NCI-H1105 (cell line): ENCODE measurements at places on chromosomes 16 and 17.

GRCh38 chr17:1179112-1179817 lies 516 bp downstream of the ABR start:
- DNase-seq = peak; percentile 8

- no peak for DNase-seq
These were observed 120.8 kb downstream of the MSI2 start for GRCh38 chr17:57377094-57377493.

GRCh38 chr17:82863941-82864712 lies 24.3 kb upstream of the ZNF750 start:
- DNase-seq = no peak

DNA sequence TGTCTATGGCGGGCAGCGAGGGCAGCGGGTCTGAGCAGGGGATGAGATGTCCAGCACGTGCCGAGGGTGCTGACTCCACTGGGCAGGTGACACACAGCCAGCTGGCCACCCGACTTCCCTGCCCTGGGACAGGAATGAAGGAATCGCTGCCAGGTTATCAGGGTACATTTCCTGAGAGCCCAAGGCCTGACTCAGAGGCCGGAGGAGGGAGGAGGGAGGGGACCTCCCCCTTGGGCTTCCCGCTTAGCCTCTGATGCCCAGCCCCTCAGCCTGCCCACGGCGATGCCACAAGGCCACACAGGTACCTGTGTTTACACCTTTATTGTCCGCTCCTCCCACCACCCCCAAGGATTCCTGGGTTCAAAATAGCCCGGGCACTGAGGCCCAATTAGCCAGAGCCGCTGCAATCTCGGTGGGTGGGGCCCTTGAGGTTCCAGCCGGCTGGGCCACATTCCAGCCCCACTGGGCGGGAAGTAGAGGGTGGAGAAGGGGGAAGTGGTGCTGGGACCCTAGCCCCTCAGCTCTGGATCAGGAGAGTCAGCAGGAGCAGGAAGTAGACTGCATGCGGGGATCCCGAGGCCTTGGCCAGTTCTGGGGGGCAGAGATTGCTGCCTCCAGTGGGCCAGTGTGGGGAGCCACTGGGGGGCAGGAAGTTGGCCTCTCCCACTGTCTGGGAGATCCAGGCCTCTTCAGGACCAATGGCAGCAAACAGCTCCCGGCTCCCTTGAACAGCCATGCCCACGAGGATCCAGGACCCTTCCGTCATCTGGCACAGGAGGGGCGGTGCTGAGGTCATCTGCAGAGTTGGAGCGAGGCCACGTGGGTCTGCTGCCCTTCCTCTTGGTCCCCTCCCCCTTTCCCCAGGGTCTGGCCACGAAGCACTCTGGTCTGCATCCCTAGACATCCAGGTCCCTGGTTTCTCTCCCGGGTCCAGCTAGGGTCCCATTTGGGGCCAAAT lies 3.4 kb upstream of the PRSS8 start:
- DNase-seq = no peak

- no peak for DNase-seq
These were observed 17.7 kb upstream of the GJD3 start for GRCh38 chr17:40382251-40382650.

GRCh38 chr17:219696-220095 lies 38.2 kb upstream of the DOC2B start:
- DNase-seq = no peak

DNA sequence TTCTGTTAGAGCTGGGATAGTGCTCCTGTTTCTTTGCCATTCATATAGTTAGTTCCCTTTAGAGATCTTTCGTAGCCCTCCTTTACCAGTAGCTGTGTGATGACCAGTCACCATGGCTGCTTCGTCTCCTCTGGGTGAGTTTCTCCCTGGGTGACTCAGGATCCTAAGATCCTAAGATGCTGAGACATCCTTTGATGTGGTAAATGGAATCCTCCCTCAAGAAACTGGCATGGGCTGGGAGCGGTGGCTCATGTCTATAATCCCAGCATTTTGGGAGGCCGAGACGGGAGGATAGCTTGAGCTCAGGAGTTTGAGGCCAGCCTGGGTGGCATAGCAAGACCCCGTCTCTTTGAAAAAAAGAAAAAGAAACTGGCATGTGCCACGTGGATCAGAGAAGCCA lies 5.9 kb downstream of the PHAF1 start:
- no peak for DNase-seq

GRCh38 chr16:72961115-72961832 lies 86.7 kb downstream of the ZFHX3 start:
- peak; percentile 84 for DNase-seq

GRCh38 chr17:20033415-20033814 lies 24.3 kb downstream of the SPECC1 start:
- DNase-seq = no peak

GRCh38 chr17:56359518-56359917 lies 206.2 kb downstream of the ANKFN1 start:
- DNase-seq = no peak

GRCh38 chr16:46914556-46915201 lies 30.5 kb downstream of the GPT2 start:
- no peak for DNase-seq

DNA sequence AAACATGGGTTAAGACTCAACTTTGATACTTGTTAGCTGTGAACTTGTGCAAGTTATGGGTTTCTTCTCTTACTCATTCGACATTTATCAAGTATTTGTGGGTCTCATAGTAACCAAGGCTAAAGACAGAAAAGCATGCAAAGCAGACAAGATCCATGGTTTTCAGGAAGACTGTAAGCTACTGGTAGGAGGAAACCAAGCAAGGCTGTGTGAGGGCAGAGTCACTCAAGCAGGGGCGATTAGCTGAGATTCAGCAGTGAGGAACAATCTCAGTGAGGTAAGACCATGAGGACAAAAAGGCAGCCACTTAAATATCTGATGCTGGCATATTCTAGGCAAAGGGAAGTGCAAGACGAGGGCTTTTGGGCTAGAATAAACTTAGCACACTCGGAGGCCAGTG lies 29.5 kb downstream of the MBTD1 start:
- DNase-seq = no peak

DNA sequence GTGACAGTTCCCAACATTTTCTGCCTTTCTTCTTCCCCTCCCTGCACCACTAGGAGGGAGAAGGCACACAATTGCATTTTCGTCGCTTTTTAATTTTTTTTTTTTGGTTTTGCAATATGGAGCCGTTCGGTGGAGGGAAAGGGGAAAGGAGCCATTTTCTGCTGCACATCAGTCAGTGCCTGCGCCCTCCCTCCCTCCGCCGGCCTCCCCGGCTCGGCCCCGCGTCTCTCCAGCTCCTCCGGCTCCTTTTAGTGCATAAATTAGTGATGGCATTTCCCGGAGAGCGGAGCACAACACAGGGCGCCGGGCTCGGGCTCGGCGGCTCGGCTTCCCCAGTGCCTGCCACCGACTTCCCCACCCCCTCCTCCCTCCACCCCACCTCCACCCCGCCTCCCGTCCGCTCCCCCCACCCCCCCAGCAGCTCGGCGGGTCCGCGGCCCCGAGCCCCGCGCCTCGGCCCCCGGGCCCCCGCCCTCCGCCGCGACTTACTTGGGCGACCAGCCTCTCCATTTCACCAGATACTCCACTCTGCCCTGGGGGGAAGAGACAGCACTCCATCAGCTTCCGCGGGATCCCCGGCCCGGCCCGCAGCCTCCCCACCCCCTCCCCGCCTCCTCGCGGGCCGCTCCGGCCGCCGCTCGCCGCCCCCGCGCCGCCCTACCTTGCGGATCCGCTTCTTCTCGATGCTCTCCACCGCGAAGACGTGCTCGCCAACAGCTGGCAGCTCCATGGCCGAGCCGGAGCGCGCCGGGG lies 542 bp downstream of the CBX4 start:
- no peak for DNase-seq

DNA sequence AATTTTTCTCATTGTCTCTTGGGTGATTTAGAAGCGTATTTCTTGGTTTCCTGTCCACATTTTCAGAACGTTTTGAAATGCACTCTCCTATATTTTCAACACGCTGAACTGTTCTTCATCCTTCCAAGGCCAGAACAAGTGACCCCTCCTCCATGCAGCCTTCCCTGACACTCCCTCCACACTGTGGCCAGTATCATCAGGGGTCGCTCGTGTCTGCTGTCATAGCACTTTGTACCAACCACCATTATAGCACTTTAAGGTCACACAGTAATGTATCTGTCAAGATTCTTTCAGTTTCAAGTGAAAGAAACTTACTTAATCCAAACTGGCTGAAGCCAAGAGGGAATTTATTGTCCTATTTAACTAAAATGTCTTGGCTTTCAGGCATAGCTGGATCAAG lies 17.5 kb upstream of the IL21R start:
- DNase-seq = no peak

DNA sequence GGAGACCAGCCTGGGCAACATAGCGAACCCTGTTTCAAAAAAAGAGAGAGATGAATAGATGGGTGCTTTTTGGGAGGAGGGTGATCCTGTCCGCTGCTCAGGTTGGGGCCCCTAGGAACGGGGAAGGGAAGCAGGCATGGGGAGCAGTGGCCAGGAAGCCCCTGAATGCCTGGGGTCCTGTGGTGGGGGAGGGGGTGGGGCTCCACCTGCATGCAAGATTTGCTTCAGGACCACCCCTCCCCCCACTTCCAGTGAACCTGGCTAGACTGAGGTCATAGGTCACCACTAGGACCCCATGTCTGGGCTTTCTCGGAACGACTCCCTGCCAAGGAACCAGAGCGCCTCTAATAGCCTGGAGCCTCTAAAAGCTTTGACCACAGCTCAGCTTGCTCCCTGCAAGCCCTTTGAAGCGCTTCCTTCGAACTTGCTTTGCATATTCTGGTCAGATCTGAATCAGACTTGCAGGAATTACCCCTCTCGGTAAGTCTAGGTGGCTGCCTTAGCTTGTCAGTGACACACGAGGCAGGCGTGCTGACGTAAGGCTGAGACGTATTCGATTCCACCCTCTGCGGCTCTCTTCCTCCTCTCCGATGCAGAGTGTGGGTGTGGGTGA lies 3.7 kb downstream of the SOCS3 start:
- no peak for DNase-seq

DNA sequence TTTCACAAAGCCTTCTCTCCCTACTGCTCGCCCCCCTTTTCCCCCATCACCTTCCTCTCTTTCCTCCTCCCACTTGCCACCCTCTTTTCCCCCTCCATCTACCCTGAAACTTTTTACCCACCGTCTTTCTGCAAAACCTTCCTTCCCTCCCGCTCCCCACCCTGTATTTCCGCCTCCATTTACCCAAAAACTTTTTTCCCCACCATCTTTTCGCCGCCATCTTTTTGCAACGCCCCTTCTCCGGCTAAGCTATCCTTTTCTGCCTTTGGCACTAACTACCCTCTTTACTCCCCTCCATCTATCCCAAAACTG lies 205.2 kb upstream of the WSB1 start:
- no peak for DNase-seq

- no peak for DNase-seq
These were observed 732 bp downstream of the PNPO start for GRCh38 chr17:47942096-47942510.

DNA sequence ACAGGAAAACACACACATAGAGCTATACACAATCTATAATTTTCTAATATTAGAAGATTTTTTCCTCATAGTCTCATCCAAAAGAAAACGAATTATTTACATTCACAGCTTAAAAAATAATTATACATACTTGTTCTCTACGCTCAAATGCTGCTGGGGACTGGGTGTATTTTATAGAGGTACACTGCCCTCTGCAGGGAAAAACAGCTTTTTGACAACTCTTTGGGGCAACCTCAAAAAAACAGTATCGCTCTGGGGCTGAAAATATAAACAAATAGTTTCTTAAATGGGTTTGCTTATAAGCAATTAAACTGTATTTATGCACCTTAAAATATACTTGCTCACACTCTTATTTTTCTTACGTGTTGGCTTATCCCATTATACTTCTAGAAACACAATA lies 261.8 kb upstream of the PSMD7 start:
- DNase-seq = no peak

DNA sequence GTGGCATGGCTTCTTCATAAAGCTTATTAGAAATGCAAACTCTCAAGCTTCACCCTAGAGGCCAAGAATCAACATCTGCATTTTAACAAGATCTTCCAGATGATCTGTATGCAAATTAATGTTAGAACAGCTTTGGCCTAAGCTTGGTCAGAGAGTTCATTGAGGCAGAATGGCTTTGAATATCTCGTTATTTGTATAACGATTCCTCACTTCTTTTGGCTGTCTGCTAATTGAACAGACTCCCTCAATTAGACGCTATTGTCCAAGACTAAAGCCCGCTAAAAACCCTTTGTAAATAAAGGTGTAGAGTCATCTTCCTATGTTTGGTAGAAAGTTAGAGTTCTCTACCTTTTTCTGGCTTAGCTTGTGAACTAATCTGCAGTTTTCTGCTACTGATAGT lies 1453.7 kb downstream of the CDH8 start:
- no peak for DNase-seq

- DNase-seq = no peak
These were observed 23.7 kb upstream of the SOX9 start for GRCh38 chr17:72097144-72097543.
